ENCODE measurements at places on chromosomes 2 and 18.

- DNase-seq: no peak
These were observed 69.8 kb downstream of the SLC66A2 start for GRCh38 chr18:79881695-79882094.

DNA sequence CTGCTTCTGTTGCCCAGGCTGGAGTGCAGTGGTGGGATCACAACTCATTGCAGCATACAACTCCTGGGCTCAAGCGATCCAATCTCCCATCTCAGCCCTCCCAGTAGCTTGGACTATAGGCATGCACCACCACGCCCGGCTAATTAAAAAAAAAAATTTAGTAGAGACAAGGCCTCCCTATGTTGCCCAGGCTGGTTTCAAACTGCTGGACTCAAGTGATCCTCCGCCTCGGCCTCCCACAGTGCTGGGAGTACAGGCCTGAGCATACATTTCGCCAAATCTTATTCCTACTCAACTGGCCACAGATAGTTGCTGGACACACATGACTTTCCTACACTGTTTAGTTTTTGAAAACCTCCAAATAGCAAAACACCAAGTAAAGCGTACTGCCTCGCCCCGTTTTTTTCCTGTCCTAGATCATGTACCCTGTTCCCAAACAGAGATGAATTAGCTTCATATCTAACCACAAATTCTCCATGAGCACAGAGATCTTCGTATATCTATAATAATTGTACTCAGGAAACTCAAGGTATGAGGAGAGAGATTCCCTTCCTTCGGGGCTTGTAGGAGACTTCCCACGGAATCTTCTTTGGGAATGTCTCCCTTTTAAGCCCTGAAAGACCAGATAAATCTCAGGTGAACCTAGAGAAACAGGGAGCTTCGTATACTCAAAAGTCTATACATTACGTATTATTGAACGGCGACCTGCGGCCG, 598 bp upstream of the C2orf69 start:
- no peak for DNase-seq

DNA sequence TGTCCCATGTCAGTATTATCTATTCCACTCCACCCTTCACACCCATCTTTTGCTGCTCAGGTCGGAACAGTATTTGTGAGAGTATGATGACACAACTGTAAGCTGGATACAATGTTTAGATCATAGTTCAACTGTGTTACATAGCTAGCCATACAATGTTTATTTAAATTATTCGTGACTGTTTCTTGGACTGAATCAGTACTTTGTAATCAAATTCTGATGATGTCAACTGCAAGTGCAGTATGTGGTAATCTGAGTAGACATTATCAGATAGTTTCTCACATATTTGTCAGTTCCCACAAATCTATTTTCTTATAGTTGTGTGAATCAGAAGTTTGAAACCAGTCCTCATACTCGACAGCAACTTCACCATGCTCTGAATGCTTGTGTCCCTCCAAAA, 177.6 kb downstream of the ZNF407 start:
- no peak for DNase-seq

DNA sequence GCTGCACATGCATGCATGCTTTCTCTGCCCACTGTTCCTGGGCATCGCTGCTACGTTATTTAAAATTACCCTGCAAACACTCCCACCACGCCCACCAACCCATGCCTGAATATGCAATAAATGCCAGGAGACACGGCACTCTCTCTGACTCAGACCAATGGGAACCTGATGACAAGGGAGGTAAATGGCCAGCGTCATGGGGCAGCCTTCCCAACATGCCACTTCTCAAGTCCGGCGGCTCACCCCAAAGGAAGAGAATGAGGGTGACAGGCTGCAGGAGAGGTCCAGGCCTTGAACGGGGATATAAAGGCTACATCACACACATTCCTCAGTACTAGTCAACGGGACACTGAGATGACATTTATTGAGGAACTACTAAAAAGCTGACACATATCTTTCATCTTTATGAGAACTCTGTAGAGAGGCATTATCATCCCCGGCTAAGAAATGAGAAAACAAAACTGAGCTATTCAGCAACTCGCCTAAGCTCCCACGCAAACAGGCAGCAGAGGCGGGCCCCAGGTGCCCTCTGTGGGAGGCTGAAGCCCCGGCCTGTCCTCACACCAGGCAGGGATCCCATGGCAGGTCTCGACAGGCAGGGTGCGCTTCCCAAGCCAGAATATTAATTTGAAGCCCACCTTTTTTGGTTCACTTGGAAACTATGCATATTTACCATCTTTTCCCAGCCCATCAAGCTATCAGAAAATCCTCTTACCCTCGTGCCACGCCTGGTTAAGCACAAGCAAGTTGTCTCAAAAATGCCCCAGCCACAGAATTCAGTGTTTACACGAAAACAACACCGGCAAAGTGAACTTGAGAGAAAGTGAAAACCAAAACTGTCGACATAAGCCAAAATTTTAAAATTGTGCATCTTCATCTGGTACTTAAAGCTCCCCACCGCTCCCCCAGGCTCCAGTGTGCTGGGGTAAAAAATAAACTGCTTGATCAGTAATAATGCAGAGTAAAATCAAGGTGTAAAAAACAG, 166.3 kb downstream of the HDAC4 start:
- DNase-seq: no peak

- no peak for DNase-seq
These were observed 52.6 kb downstream of the ATIC start for GRCh38 chr2:215364157-215365155.

DNA sequence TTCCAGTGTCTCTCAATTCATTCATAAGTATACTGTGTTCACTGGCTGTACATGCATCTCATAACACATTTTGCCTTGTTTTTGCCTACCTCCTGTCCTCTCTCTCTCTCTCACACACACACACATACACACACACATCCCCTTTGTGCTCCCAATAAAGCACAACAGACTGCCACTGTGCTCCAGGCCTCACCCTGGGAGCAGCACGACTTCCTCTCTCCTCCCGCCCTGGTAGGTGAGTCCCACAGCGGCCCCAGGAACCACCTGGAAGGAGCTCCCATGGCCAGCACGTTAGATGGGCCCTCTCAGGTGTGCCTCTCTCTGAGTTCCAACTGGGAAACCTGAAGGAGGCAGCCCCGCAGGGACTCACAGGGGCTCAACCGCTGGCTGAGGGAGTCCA, 65.4 kb downstream of the MARCHF4 start:
- no peak for DNase-seq

- no peak for DNase-seq
These were observed 21.1 kb downstream of the HDAC4 start for GRCh38 chr2:239379641-239380170.

Data from NCI-H1048 (cell line).